GM18507 (cell line): ENCODE measurements at places on chromosomes 1 and 21.
A peak's percentile ranks its signal among the peaks of the same experiment; 100 is the strongest.

GRCh38 chr1:110682898-110683297, 8.2 kb upstream of the KCNA3 start:
- DNase-seq = no peak

DNA sequence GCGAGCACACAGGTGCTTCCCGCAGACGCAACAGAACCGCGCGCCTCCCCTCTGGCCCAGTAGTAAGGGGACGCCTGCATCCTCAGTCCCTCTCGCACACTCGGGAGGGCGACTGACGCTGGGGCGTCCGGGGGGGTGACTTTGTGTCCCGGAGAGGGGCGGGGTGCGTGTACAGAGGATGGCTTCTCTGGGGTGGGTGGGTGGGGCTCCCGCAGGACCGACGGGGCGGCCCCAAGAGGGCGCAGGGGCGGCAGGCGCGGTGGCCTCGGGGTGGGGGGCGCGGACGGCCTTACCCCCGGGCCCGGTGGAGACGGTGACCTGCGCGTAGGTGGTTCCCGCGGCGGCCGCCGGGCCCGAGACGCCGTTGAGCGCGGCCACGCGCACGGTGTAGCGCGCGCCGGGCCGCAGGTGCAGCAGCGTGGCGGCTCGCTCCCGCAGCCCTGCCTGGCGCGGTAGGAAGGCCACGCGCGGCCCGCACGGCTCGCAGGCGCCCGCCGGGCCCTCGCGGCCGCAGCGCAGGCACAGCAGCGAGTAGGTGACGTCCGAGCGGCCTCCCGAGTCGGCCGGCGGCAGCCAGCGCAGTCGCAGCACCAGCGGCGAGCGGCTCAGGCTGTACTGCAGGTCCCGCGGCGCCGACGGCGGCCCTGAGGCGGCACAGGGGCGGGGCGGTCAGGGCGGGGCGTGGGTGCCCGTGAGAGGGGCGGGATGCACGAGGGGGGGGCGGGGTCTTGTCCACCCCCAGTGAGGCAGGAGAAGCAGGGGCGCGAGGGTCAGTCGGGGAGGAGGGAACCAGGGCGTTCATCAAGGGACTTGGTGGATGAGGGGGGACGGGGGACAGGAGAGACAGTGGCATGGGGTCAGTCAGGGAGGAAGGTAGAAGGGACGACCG, 12.1 kb downstream of the EPHA10 start:
- no peak for DNase-seq

DNA sequence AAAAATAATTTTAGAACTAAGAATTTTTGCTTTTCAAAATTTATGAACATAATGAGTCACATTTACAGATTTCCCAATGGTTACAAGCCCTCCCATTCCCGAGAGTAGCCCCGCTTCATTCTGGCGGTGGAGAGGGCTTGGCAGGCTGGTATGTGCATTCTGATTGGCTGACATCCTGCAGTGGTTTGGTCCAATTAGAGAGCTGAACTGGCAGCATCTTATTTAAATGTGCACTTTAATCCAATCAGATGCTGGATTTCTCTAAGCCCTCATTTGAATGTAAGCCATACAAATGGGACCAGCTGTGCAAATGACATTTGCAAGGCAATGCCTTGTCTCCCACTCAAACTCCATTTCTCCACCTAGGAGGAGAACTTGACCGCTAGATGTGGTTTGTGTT, 18.0 kb upstream of the TRIM17 start:
- no peak for DNase-seq

DNA sequence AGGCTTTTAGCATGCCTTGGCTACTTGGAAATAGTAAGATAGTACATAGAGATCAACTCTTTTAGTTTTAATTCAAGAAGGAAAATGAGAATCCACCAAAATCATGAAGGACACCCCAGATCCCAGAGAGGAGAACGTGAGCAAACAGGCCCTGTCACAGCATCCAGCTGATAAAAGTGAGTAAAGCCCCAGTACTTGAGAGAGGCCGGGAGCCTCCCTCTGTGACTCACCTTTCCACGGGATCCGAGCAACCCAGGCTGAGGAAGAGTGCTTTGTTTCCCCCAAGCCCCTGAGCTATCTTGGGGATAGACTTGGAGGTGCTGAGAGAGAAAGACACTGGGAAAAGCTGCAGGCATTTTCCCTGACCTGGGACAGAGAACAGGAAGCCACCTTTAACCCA, 238.6 kb downstream of the DUSP10 start:
- DNase-seq = no peak

GRCh38 chr1:54965624-54966340, 14.6 kb upstream of the TMEM61 start:
- peak; percentile 26 for DNase-seq

DNA sequence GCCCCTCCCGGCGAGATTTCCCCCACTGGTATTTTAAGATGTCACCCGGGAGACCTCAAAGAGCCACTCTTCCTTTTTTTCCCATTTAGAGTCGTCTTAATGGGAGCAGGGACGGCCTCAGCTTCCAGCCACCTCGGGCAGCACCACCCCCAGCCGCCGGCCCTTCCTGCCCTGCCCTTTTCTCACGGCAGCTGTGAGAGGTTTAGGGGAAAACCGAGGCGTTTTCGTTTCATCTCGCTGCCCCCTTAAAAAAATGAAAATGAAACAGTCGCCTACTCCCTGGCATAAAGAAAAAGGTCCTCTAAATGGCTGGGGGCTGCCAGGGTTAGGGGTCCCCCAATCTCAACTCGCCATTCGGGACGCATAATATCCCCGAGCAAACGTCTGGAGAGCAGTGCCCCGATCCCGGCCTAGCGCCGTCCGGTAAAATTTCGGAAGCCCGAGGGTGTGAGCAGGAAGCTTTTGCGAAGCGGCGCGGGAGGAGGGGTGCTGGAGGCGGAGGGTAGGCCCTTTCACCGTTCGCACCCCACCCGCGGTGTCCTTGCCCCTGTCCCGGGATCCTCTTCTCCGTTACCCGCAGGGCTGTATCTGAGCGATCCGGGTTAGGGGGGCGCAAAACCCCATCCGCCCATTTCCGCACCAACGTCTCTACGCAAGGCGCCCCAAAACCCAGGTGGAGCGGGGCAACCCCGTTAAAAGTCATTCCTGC, 1.2 kb downstream of the RUNX3 start:
- DNase-seq = no peak

DNA sequence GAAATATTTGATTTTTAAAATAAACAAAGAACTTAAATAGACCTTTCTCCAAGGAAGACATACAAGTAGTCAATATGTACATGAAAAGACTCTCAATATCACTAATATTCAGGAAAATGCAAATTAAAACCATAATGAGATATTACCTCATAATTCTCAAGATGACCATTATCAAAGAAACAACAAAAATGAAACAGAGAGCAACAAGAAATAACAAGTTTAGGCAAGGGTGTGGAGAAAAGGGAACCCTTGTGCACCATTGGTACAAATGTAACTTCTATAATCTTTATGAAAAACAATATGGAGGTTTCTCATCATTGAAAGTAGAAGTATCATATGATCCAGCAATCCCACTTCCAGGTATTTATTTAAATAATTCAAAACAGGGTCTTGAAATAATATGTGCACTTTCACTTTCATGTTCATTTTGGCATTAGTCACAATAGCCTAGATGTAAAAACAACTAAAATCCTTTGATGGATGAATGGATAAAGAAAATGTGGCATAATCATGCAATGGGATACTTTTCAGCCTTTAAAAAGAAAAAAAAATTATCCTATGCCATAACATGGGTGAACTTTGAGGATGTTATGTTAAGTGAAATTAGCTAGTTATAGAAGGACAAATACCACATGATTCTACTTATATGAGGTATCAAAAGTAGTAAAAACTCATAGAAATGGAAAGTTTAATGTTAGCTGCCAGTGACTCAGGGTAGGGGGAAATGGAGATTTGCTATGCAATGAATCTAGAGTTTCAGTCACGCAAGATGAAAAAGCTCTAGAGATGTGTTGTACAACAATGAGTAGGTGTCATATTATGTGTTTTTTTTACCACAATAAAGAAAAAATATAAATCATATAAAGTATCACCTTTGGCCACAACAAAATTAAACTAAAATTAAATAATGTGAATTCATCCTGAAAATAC, 114.5 kb upstream of the LYPLAL1 start:
- no peak for DNase-seq

GRCh38 chr1:212587016-212587887, 21.3 kb upstream of the ATF3 start:
- DNase-seq = no peak

DNA sequence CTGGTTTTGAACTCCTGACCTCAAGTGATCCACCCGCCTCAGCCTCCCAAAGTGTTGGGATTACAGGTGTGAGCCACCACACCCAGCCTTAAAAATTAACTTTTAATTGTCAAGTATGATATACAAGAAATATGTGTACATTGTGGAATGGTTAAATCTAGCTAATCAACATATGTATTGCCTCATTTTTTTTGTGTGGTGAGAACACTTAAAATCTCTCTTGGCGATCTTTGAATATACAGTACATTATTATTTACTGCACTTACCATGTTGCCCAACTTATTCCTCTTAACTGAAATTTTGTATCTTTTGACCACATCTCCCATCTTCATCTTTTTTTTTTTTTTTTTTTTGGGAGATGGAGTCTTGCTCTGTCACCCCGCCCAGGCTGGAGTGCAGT, 23.3 kb downstream of the THRAP3 start:
- no peak for DNase-seq

DNA sequence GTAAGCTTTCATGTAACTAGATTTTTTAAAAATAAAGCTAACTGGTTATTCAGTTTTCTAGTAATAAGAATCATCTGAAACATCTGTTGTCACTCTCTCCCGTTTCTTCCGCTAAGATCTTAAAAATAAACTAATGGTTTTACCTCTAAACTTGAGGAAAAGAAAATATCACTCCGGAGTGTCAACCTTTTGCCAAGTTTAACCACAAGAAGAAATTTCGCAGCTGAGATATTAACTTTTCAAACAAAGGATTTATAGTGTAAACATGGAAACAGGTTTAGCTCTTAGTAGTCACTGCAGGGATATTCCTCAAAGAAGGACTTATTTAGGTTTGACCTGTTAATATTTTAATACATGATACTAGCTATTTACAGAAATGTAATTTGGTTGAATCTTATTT, 954.9 kb downstream of the ADGRL2 start:
- no peak for DNase-seq
